ENCODE measurements at places on chromosomes 5 and 9. TPM values are rescaled to one million over a fixed set of nuclear protein-coding genes. Genes with fewer than 3 reads are reported as not detected.

The SEMA4D gene
- total RNA-seq = 4.8 TPM

The GLRA1 gene
- total RNA-seq = not detected

The SPEF2 gene
- total RNA-seq = 5.0 TPM

The SLC6A18 gene
- not detected for total RNA-seq

The NDUFA8 gene
- total RNA-seq = 88.0 TPM

The MGAT1 gene
- 81.0 TPM for total RNA-seq

The RASEF gene
- total RNA-seq = 0.08 TPM

The CHSY3 gene
- total RNA-seq = 9.3 TPM

The DAP gene
- total RNA-seq = 38.0 TPM

The MYMK gene
- total RNA-seq = not detected

The PCDH1 gene
- 1.2 TPM for total RNA-seq

DNA sequence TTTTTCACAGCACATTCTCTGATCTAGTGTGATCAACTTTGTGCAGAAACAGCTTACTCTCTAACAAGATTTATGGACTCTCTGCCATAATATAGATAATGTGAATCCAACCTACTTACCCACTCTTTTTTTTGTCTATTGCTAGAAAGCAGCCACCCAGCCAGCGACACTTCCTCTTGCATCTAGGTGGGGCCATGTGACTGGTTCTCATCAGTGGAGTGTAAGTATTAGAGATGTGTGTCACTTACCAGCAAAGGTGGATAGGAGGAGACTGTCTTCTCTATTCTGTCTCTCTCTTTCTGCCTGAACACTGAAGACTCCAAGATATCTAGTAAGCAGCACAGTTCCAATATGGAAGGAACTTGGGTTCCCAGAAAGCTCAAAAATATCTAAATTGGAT is 174.8 kb downstream of the MCTP1 start:
- no peak for DNase-seq

GRCh38 chr5:55711507-55712022 is 559 bp downstream of the SLC38A9 start:
- no peak for DNase-seq

DNA sequence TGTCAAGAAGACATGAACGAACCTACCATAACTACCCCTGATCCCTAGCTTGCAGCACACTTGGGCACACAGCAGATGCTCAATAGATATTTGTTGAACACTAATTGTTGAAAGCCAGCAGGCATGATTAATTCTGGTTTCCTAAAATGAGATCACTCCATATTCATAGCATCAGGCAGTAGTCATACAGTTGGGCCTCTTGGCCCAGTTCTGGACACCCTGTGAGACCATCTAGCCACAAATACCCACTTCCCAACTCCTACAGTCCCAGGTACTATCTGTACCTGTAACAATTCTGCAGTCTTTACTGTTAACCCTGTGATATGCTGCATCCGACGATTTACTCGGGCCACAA is 24.2 kb downstream of the P4HA2 start:
- DNase-seq = no peak

DNA sequence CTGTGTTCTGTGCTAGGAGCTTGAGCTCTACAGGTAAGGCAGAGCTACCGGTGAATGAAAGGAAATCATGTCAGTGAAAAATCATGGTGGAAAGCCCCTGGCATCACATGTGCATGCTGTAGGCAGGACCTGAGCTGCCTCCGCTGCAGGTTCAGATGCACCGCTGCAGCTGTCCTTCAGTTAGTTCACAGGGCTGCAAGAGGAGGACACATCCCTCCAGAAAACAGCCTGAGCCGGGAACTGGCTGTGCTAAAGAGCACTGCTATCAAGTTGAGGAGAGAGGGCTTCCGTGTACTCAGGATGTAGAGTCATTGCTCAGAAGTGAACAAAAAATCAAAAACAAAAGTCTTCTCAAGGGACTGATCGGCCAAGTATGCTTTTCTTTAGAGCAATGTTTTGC is 138.6 kb downstream of the ERCC6L2 start:
- no peak for DNase-seq

- no peak for DNase-seq
Measured at GRCh38 chr9:129886226-129887174, 51.2 kb downstream of the USP20 start.

DNA sequence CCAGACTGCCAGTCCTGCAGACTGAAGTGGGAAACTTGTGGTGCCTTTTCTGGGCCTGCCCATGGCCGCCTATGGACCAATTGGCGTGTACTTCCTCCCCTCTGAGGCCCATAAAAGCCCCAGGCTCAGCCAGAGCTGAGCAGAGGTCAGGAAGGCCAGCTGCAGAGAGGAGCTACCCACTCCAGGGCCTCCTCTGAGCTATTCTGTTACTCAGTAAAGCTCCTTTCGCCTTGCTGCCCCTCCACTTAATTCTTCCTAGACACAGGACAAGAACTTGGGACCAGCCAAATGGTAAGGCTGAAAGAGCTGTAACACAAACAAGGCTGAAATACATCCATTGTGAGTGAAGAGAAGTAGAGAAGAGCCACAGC is 106.4 kb downstream of the C9orf50 start:
- DNase-seq = no peak

DNA sequence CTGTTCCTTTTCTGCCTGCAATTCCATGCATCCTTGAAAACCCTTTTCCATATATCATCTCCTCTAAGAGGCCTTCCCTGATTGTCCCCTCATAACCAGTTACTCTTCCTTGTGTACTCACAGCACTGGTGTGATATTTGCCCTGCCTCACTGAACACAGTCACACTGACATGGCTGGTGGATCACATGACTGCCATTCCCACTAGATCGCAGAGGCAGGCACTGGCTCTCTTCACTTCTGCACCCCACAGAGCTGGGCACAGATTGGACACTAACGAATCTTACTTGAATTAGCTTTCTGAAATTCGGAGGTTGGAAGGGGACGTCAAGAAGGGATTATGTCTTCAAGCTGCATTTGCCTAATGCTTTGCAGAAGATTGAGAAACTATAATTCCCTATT is 208.0 kb downstream of the PAPPA start:
- no peak for DNase-seq

DNA sequence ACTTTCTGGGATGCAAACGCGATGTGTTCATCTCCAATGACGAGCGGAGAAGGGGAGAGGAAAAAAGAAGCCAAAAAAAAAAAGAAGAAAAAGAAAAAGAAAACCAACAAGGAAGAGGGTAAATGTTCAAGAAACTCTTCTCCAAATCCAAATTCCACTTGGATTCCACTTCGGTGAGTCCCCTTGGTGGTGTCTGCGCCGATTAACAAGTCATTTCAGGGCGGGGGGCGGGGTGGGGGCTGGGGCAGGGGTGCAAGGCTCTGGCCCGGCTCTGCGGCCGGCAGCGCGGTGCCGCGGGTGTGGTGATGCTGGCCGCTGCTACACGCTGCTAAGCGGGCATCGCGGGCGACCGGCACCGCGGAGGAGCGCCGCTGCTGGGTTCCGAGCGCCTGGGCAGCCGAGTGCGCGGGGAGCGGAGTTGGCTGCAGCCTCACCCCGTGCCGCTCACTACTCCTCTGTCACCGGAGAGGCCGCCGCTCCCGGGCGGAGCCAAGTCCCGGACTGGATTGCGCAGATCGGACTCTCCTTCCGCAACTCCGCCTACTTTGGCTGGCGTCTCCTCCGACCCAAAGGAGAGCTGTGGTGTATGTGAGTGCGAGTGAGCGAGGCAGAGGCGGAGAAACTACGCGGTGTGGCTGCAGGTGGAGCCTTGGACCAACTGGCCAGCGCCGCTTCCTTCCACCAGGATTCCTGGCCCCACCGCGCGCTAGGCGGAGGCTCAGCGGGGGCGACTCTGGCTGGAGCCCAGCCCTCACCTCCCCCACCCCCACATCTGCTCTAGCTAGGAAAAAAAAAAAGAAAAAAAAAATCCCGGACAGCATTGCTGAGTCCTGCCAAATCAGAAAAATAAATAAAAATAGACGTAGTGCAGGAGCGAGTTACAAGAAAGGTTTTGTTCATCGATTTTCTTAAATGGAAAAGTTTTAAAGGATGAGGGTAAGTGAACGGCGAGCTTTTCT is at the start of gene SEMA6A:
Gene SEMA6A, minus strand, starts transcription at position 457 of the 959 bp plus-strand sequence. CDS start 69,879 bp downstream, outside the sequence.
- DNase-seq = peak; percentile 91

- no peak for DNase-seq
Measured at GRCh38 chr5:50420343-50420935, 20.6 kb downstream of the EMB start.

DNA sequence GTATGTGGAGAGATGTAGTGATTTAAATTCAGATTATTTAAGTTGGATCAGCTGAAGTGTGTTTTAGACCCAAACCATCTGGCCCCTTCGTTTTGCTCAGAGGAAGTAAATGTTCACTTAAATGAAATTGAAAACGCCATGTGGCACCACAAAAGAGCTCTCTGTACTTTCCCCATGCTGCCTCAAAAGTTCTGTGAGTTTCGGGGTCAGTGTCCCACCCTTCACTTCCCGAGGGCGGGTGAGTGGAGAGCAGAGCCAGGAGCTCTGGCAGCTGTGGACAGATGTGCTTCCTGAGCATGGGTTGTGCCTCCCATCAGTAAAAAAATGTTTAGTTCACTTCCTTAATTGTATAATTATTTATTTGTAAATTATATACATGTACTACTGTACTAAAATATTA is 48.4 kb downstream of the PSD2 start:
- no peak for DNase-seq

DNA sequence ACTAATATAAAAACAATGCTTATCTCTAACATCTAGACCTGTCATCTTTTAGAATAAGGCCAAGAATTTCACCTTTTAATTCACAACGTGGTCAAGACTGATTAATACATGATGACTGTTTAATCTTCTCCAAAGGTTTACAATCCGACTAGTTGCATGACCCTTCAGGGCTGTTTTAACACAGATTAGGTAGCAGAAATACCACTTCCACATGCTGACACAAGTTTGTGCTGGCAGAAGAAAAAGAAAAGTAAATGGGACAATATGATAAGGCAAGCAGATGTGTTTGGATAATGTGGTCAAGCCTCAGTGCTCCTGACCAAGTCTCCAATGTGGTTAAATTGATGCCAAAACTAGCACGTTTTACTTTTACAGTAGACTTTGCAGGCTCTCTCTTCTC is 31.1 kb downstream of the SEMA6A start:
- DNase-seq = peak; percentile 69

DNA sequence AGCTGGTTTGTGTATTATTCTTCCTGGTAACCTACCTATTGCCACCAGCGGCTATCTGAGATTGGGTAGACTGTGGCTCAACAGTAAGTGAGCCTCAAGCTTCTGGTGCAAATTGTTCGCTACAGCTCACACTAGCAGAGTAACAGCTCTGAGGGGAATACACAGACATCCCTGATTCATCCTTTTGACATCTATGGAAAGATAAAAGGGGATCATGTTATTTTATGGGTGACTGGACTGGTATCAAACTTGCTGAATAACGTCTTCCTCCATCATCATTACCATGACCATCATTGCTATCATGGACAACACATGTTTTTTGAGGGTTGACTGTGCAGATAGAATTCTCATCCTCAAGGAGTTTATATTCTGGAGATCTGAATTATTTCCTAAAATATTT is 129.6 kb downstream of the PIK3R1 start:
- DNase-seq = no peak

- peak; percentile 75 for DNase-seq
Measured at GRCh38 chr5:122463221-122463620, 151.2 kb downstream of the SNCAIP start.

DNA sequence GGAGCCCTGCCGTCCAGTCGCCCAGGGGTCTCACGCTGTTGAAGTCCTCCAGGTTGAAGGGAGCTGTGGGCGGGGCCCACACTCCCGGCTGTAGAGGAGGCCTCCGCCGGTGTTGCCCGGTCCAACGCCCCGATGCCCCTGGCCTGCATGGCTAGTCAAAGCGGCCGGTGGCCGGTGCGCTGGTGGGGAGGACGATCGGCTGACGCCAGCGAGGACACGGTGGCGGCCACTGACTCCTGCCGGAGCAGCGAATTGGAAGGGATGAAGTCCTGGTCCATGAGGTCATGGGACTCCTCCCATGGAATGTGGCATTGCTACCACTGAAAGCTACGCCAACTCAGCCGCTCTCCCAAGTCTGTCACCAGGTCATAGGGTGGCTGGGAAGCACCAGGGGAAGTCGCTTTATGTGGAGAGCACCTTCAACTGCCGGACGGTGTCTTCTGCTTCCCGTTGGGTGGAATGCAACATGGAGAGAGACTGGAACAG is 11.8 kb downstream of the RCL1 start:
- no peak for DNase-seq

DNA sequence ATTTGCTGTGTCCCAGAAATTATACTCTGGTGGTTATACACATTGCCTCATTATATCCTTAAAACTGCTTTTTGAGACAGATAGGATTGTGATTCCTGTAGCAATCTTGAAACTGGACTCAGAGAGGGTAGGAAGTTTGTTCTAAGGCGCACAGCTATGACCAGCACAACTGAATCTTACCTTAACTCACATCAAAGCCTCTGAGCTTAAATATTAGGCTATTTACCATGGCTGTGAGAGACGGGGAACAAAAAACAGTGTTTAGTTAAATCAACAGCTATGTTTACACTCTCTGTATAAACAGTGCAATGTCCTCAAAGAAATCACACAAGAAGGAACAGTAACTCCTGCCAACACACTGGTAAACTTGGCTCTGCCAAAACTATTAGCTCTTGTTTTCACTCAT is 50.9 kb upstream of the TUT7 start:
- DNase-seq = peak; percentile 11

DNA sequence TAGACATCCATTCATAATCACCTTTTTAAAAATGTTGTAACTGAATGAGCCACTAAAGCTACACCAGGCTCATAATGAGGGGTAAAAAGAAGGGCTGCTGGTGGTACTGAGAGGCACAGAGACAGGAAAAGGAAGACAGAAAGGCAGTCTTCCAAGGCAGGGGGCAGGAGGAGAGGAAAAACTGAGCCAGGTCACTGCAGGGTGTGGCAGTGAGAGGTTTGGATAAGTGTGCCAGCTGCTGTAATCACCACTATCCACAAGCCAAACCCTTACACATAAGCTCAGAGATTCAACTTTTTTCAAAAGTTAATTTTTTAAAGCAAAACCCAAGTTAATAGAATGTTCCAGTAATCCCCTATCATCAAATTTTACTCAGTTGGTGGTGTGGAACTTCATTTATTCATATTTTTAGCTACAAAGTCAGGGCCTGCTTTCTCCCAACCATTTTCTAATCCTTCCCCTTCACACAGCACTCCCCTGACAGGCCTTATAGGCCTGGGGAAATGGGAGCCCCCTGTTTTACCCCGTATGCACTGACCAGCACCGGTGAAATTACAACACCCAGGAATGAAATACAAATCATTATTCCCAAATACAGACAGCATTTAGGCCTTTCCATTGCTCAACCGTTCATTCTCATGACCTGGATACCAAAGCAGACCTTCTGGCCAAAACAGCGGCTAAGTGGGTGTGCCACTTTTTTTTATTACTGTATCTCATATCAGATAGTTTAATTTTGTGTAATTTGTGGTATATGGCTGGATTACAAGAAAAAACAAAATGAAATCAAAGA is 76.3 kb downstream of the EFNA5 start:
- DNase-seq = peak; percentile 30

GRCh38 chr9:81690251-81690851 is 1.0 kb upstream of the TLE1 start:
- no peak for DNase-seq

Data from H4 (cell line).